ENCODE measurements at places on chromosomes 2 and 18.
A peak's percentile ranks its signal among the peaks of the same experiment; 100 is the strongest.

DNA sequence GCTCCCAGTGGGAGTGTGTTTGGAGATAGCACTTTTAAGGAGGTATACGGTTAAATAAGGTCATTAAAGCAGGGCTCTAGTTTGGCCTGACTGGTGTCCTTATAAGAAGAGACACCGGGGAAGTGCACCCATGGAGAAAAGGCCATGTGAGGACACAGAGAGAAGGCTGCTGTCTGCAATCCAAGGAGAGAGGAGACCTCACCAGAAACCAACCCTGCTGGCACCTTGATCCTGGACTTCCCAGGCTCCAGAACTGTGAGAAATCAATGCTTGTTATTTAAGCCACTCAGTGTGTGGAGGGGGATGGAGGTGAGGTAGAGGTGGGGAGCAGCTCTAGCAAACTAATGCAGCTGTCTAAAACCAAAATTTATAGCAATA, 62.0 kb downstream of the RPL31 start:
- no peak for DNase-seq

- DNase-seq: peak; percentile 5
Measured at GRCh38 chr2:88329815-88330603, 122.5 kb downstream of the FOXI3 start.

GRCh38 chr2:4098137-4098536, 394.8 kb downstream of the DCDC2C start:
- DNase-seq: no peak

- no peak for DNase-seq
Measured at GRCh38 chr2:110804915-110805314, 72.5 kb downstream of the ACOXL start.

- no peak for DNase-seq
Measured at GRCh38 chr2:119175517-119175916, 17.0 kb upstream of the C1QL2 start.

DNA sequence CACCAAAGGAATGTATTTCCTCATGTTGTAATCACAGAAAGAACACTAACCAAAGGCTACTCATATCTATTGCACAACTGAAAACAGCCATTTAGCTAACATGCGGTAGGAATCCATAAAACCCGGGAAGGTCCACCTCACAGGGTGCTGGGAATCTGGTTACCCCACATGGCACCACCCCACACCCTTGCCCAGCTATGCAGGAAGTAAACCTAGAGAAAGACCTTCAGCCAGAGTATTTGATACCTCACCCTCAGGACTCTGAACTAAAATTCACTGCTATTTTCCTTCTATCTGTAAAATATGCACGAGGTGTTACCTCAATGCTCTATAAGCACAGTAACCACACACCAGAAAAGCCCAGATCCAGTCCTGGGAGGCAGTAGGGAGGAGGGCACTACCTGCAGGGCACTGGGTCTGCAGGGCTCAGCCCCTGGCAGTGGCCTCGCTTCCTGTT, 45.8 kb downstream of the PTPN2 start:
- DNase-seq: peak; percentile 89

GRCh38 chr2:220315098-220315823, 687.8 kb downstream of the SLC4A3 start:
- DNase-seq: no peak

DNA sequence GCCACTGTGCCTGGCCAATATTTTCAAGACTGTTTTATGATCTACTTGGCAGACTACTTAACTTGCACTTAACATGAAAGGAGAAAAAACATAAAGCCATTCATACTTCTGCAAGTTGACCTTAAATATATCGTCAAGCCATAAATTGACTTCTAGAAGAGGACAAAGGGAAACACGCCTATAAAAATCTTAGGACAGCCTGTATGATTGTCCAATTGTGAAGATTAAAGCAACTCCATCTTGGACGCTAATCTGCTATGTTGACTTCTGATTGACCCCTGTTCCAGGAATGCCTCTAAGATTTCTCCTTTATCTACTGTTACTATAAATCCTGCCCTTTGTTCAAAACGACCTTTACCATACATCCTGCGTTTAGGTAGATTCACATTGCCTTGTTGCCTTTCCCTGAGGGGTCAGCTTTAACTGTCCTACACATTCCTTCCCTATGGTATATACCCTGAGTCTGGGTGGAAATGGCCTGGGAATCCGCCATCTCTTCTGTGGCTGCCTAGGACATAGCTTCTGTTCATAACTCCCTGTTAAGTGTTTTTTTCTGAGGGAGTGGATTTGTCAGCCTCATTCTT, 40.2 kb upstream of the SLC35F5 start:
- DNase-seq: no peak

DNA sequence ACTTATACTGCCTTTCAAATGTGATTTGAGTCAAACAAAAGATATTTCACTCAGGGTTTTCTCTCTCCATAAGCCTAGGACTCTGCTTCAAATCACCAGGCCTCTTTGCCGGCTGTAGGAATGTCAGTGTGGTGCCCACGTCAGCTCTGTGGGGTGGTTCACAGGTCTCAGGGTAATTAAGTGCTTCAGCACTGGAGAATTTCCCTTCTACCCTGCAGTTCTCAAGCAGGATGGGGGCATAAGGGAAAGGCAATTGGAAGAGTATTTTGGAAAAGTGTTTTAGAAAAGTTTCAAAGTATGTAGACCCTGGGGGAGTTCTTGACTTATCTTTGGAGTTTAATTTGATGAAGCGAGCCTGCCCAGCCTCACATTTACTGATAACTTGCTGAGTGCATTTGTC, 9.6 kb downstream of the CNGA3 start:
- no peak for DNase-seq

Data from GM04503 (cell line).